Activated naive CD8-positive, alpha-beta T cell treated with anti-CD3 and anti-CD28 coated beads, Interleukin-2, amount 50 U/mL, for 24 hours (primary cell): ENCODE measurements at places on chromosomes 2 and 18.
A peak's percentile ranks its signal among the peaks of the same experiment; 100 is the strongest.

DNA sequence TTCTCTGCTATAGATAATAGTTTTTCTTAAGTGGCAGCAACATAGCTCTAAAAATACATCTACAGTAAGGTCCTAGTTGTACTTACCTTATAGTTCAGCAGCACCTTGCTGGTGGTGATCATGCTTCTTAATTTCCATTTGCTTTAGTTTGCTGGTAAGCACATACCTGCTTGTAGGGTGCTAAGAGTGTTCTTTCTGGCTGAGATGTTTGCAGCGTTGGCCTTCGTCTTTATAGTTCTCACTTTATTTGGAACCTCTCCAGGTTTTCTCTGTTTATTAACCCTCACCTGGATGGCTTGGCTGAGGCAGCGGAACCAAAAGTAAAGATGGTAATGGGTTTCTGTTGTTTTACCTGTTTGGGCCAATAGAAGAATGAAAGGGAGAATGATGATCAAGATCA is 123.6 kb upstream of the EFEMP1 start:
- no peak for DNase-seq

GRCh38 chr2:127957240-127957639 is 70.6 kb downstream of the SAP130 start:
- no peak for DNase-seq

GRCh38 chr18:6613581-6613980 is 115.9 kb upstream of the ARHGAP28 start:
- no peak for DNase-seq

DNA sequence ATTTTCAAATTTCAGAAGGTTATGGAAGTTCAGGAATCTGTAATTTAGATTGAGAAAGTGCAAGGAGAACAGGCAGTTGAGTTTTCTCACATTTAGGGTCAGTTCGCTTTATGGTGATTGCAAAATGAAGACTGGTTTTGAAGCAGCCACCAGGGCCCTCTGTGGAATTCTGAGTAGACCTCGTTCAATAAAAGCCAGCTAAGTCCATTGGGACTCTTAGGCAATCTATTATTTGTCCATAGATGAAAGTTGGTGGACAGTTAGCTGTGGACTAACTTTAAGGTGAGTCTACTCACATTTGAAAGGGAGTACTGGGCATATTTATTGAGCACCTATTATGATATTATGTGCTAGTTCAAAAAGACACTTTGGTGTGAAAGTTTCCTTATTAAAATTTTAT is 266.3 kb upstream of the LINC00305 start:
- DNase-seq, result no peak

GRCh38 chr2:207983641-207984042 is 41.7 kb downstream of the PLEKHM3 start:
- DNase-seq, result no peak

GRCh38 chr2:156322051-156322685 is 10.4 kb downstream of the NR4A2 start:
- peak; percentile 45 for DNase-seq
